Left renal pelvis (tissue), 4 donors: ENCODE measurements at places on chromosomes 11 and 22.

GRCh38 chr22:44497218-44497904, 672 bp downstream of the RTL6 start:
- DNase-seq, result no peak

DNA sequence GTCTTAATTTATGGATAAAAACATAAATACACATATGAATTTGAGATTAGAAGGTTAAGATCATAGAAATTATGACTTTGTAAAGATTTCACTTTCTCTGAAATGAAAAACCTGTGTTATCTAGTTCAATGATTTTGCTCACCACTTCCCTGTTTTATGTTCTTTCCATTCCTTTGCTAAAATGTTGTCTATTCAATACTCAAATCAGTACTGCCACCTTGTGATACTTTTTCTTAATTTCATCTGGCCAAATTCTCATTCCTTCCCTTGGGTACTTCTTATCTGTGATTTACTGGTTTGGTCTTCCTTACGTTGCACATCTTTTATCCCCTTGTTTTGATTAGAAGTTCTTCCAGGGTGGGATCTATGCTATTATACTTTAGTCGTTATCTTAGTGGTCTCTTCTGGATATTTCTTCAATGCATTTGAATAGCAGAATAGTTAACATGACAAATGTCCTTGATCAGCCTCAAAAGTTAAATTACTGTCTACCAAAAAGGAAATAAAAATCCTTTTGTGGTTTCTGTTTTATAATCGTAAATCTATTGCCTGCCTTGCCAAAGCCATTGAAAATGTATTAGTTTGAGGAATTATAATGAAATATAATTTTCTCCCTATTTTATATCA, 197.0 kb downstream of the PGR start:
- no peak for DNase-seq

GRCh38 chr11:79626135-79627075, 185.6 kb upstream of the TENM4 start:
- no peak for DNase-seq

GRCh38 chr11:126152586-126152985, 58.9 kb downstream of the RPUSD4 start:
- DNase-seq, result no peak

DNA sequence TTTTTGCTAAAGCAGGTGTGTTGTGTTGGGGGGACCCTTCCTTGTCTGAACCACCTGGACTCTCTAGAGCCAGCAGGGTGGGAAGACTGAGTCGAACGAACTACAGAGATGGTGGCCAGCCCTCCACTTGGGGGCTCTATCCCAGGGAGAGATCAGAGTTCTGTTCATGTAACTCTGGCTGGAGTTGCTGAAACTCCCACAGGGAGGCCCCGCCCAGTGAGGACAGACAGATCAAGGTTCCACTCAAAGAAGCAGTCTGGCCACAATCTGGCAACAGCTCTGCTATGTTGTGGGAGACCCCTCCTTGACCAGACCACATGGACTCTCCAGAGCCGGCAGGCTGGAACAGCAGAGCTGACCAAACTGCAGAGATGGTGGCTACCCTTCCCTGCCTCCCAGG, 20.2 kb upstream of the OR5AK2 start:
- DNase-seq, result no peak

DNA sequence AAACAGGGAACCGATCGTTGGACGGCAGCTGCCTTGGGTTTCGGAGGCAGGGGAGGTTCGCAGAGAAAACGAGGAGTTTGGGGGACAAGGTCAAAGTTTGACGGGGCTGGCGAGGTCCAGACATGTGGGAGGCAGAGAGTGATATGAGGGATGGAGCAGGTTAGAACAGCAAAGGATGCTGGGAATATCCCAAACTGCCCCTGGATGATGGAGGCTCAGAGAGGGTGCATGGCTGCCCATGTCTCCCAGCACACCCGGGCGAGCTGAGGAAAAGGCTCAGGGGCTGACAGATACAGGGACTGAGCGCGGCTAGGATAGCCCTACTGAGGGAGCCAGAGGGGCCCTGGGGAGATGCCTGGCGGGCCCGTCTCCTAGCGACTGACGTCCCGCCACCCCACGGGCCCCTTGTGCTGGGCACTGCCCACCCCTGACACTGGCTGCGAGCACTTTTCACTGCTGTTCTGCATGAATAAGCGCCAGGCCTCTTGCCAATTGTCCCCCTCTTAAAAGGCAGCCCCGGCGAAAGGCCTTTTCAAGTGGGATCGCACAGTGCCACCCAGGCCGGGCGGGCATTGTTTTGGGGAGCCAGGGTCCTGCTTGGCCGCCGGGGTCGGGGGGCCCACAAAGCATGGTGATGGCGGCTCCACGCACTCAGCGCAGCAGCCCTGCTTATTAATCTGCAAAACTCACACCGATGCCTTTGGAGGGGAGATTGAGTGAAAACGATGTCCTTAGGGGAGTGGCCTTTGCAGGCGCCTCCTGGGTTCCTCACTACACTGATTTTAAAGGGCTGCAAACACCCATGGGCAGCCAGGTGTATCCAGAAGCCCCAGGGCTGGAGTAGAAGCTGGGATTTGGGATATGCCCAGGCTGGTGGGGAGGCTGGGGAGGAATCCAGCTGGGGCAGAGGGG, 90.0 kb upstream of the LINC01488 start:
- DNase-seq, result no peak
